T-helper 2 cell (primary cell): ENCODE measurements at places on chromosomes 12 and 14.

DNA sequence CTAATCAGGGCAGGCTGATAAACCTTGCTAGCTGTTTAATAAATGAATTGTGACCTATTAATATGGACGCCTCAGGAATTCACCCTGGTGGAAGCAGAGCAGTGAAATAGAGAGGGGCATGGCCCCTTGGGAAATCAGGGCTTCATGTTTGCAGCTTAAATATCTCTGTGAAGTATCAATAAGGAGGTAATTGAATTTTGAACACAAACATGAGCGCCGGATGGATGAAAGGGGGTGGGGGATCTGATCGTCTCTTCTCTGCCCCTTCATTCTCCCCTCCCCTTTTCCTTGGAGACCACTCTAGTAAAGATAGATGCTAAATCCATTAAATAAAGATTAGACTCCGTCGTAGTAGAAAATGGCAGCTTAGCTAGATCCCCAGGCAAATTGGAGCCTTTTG is 70.5 kb downstream of the LIN52 start:
- DNase-seq = no peak

GRCh38 chr12:46824709-46825108 is 1.1 kb downstream of the SLC38A4 start:
- no peak for DNase-seq

DNA sequence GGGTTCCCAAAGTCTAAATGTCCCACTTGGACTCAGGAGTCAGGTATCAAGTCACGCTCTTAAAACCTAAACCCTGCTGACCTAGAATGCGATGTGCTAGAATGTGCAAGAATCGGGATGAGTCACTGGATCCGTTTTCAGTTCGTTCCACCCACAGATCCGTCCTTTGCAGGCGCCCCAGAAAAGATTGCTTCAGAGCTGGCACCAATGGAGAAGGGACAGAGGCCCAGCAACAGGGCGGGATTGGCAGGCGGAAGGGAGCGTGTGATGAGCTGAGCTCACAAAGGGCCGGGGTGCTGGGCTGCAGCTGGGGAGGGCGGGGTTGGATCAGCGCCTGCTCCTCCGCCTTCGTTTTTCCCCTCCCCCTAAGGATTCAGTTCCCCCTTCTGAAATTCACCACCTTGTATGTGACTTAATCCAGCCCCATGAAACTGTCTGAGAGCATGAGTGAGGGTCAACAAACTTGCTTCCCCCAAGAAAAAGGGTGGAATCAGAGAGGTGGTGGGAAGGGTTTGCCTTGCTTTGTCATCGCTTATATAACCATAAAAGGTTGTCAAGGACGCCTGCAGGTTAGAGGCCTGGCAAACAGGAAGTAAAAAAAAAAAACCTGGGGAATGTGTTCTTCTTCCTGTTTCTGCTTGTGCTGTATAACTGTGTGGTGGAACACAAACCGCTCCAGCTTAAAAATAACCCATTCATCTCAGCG is 2.8 kb upstream of the UBC start:
- peak; percentile 94 for DNase-seq

DNA sequence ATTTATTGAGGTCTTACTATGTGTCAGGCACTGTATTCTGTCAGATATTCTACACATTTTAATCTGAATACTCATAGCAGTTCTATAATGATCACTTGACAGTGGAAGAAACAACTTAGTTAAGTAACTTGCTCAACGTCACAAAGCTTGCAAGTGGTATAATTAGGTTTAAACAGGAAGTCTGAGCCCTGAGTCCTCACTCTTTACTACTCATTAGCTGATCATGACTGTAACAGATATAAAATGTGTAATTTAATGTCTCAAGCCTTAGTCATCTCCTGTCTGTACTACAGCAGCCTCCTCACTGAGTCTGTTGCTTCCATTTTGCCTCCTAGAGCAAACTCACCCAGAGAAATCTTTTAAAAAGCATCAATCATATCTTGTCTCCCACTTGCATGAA is 38.9 kb downstream of the PPP4R4 start:
- no peak for DNase-seq

DNA sequence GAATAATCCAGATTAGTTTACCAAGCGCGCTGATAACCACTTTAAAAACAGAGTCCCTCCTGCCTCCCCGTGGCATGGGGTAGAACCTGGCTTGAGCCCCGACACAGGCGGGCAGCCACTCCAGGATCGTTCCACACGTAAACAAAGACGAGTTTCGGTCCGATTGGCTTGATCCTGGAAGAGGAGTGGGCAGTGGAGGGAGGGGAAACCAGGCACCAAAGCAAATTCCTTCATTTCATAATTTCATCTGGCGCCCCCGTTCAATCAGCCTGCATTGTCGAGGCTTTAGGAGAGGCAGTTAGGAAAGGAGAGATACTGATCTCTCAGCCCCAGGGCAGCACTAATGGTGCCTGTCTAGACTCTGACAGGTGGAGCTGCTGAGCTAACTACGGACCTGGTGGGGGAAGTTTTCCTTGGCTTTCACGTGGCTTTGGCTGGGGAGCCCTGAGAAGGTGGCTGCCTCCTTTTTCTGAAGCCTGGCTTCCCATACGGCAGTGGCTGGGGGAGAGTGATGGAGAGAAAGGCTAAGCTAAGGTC is 751 bp upstream of the GPRC5A start:
- no peak for DNase-seq

DNA sequence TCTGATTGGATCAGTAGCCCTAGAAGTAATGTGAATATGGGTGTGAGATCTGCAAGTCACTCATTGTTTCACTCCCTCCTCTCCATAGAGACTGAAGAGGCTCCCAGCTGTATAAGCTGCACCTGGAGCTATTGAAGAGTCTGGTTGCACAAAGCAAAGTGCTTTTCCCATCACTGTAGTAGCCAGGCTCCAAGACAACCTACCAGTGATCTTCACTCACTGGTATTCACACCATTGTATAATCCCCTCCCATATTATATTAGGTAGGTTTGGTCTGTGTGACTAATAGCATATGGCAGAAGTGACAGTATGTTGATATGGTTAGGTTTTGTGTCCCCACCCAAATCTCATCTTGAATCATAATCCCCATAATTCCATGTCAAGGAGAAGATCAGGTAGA is 64.4 kb downstream of the ZFC3H1 start:
- no peak for DNase-seq

DNA sequence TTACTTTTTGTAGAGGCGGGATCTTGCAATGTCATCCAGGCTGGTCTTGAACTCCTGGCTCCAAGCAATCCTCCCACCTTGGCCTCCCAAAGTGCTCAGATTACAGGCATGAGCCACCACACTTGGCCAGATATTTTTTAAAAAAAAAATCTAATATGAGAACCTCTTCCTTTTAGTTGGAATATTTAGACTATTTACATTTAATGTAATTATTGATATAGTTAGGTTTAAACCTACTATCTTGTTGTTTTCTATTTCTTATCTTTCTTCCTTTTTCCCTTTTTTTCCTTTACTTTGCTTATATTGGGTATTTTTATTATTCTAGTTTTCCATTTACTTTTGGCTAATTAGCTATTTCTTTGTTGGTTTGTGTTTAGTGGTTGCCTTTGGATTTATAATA is 185.8 kb downstream of the SLC41A2 start:
- no peak for DNase-seq

GRCh38 chr12:111180426-111181142 is 188.3 kb downstream of the PHETA1 start:
- DNase-seq = no peak

DNA sequence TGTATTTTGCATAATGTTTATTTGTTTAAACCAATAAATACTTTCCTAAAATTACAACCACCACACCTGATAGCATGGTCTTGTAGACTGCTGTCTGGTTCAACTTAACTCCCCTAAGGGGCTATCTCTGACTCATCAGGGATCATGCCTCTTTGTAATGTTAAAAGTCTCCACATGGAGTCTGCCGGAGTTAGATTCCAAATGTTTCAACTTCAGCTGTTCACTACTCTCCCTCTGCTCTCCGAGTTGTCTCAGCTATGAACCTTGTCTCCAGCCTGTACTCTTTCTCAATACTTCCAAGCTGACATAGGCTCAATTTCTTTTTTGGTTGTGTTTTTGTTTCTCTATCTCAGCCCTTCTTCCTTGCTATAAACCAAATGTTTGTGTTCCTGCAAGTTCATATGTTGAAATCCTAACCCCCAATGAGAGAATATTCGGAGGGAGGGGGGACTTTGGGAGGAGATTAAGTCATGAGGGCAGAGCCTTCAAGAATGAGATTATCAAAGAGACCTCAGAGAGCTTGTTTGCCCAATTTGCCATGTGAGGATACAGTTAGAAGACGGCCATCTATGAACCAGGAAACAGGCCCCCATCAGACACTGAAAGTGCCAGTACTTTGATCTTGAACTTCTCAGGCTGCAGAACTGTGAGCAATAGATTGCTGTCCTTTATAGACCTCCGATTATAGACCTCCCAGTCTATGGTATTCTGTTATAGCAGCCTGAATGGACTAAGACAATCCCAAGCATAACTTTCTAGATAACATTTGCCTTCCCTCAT is 858.2 kb downstream of the VRK1 start:
- no peak for DNase-seq

GRCh38 chr14:25820368-25820767 is 770.4 kb upstream of the STXBP6 start:
- DNase-seq = no peak

- DNase-seq = no peak
Measured at GRCh38 chr12:56020423-56021184, at the start of gene IKZF4. TSS of gene IKZF4 (plus strand) at chr12:56021043. CDS start at chr12:56021494, 451 bp downstream.

DNA sequence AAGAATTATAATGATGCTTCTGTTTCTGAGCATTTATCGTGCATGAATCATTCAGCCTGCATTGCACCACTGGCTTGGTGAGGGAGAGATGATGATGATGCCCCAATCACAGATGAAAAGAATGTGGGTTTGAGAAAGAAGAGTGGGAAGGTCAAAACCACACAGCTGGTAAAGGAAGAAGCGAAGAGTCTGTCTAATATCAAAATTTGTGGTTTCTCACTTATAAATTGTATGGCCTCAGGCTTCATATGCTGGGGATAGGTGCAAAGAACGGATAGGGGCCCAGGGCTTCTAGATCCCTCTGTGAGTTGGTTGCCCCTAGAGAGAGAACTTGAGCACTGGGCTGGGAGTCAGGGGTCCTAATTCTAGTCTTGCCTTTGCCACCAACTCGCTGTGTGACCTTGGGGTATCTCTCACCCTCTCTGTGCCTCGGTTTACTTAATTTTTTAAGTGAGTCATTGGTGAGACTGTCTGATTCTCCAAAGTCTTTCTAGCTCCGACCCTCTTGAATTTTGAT is 2.2 kb downstream of the OASL start:
- DNase-seq = peak; percentile 9

- no peak for DNase-seq
Measured at GRCh38 chr12:113075137-113075683, 18.7 kb downstream of the DTX1 start.

GRCh38 chr14:47555333-47555732 is 120.1 kb downstream of the MDGA2 start:
- no peak for DNase-seq

GRCh38 chr12:104575442-104576186 is 118.9 kb downstream of the CHST11 start:
- DNase-seq = no peak

DNA sequence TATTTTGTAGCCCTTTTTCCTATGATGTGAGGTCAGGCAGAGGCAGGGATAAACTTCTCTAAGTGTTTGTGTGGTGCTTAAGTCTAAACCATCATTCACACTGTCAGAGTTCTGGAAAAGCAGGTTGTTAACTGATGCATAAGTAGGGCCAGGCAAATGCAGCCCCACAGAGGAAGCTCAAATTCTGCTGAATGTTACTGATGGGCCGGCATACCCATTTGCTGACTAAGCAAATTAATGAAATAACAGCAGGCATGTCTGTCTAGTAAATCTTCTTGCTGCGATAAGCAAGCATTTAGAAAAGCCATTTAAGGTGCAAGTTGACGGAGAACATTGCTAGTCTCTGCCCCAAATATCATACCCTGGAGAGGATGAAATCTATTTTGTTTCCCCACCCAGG is 523.2 kb upstream of the CCDC196 start:
- DNase-seq = no peak

DNA sequence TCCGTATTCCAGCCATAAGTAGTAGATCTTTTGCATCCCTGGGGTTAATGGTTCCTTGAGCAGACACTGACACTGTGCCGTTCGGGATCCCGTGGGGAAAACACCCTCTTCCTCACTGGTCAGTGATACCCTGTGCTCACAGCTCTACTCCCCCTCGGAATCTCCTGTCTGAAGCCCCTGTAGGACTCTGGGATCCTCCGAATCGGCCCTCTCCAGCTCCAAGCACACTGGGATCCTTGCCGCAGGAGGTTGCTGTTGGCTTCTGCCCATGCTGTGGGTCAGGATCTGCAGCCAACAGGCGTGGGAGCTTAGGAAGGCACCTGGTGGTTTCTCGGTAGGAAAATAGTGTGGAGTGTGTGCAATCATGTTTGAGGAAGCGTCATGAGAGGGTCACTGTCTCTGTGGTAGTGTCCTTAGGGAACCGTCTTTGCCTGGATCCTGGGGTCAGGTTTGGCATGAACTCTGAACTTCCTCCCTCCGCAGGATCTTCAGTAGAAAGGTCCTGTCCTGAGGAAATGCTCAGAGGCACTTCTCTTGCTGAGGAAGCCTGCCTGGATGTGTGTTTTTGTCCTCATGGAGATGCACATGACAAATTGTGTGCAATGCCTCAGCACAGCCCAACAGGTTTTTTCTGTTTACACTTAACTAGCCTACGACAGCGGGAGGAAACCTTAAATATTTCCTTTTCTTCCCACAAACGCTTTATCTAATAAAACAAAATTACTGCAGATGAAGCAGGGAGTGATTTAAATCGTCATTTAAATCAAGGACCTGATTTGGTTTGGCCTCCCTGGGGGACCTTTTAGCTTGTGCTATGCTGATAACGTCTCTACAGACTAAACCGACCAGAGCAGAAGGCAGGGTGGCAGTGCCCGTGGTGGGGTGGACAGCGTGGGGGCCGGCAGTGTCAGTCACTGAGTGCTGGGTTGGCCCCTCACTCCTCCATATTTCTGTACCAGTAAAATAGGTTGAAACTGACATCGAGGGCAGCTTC is 18.7 kb downstream of the FBXL14 start:
- no peak for DNase-seq

DNA sequence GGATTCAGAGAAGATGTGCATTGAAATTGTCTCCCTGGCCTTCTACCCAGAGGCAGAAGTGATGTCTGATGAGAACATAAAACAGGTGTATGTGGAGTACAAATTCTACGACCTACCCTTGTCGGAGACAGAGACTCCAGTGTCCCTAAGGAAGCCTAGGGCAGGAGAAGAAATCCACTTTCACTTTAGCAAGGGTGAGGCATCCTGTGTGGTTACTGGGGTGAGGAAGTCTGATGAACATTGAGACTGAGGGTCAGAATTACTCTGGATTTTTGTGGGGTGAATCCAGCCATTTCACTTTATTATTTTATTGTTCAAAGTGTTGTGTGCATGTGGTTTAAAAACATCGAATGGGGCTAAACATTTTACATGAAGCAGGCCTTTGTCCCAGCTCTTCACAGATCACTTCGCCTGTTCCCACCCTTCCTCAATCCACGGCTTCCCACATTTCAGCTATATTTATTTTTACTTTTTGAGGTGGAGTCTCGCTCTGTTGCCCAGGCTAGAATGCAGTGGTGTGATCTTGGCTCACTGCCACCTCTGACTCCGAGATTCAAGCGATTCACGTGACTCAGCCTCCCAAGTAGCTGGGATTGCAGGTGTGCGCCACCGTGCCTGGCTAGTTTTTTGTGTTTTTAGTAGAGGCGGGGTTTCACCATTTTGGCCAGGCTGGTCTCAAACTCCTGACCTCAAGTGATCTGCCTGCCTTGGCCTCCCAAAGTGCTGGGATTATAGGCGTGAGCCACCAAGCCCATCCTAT is 40.6 kb downstream of the SUPT16H start:
- DNase-seq = no peak
